ENCODE measurements at places on chromosomes 12 and 14. TPM values are rescaled to one million over a fixed set of nuclear protein-coding genes. Genes with fewer than 3 reads are reported as not detected.

The MLXIP gene
- total RNA-seq: 15.7 TPM

The CELA1 gene
- total RNA-seq: not detected

The SERPINA1 gene
- not detected for total RNA-seq

The RPAP3 gene
- total RNA-seq: 5.8 TPM

The TAS2R10 gene
- total RNA-seq: 0.22 TPM

The RNF212B gene
- not detected for total RNA-seq

The CRIP1 gene
- 0.44 TPM for total RNA-seq

The HOXC13 gene
- not detected for total RNA-seq

The LAG3 gene
- total RNA-seq: 0.22 TPM

The WSCD2 gene
- not detected for total RNA-seq

The IFI27 gene
- 78.0 TPM for total RNA-seq

The SUSD6 gene
- total RNA-seq: 11.3 TPM

The B3GNT4 gene
- total RNA-seq: 0.20 TPM

The HOXC5 gene
- not detected for total RNA-seq

The RTL1 gene
- not detected for total RNA-seq

The FGF6 gene
- total RNA-seq: not detected

The CDCA4 gene
- 19.8 TPM for total RNA-seq

The NEUROD4 gene
- not detected for total RNA-seq

The DACT1 gene
- under 0.01 TPM for total RNA-seq

The POTEM gene
- not detected for total RNA-seq

The CLEC2A gene
- not detected for total RNA-seq

The MARK3 gene
- 49.4 TPM for total RNA-seq

The CTSG gene
- not detected for total RNA-seq

The SERPINA9 gene
- total RNA-seq: not detected

The UBC gene
- total RNA-seq: 1,595 TPM

The TAMALIN gene
- 26.4 TPM for total RNA-seq

The DHRS2 gene
- total RNA-seq: 0.87 TPM

The TGM1 gene
- 0.20 TPM for total RNA-seq

The KLRK1 gene
- total RNA-seq: not detected

The PIK3C2G gene
- 2.0 TPM for total RNA-seq
